Left cardiac atrium (tissue), 4 donors: ENCODE measurements at places on chromosomes 2 and 18.

- peak; percentile 41 for DNase-seq
These were observed 16.6 kb downstream of the FHOD3 start for GRCh38 chr18:36314098-36314497.

GRCh38 chr2:160271171-160272086 lies 71.4 kb upstream of the ITGB6 start:
- peak; percentile 49 for DNase-seq

DNA sequence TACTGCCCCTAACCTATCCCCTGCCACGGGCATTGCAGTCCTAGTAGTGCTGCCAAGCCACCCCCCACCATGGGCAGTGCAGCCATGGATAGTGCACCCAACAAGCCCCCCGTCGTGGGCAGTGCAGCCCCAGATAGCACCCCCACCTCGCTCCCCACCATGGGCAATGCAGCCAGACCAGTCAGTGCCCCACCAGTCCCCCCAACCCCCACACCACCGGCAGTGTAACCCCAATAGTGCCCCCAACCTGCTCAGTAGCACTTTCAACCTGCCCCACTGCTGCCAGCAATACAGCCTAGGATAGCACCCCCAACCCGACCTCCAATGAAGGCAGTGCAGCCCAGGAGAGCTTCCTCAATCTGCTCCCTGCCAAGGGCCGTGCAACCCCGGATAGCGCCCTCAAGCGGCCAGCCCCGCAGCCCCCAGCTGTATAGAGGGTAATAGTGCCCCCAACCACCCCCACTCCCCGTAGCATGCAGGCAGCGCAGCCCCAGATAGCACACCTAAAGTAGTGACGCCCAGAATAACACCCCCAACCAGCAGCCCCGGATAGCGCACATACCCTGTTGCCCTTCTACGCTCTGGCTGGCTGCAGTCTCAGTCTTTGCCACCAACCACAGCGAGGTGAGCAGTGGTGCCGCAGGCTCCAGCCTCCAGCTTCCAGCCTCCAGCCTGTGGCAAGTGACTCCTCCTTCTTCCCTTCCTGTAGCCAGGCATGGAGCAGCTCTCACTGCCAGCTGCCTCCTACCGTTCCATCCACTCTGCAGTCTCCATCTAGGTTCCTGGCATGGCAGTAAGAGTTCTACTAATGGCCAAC lies 45.4 kb upstream of the ANKRD62 start:
- no peak for DNase-seq

- DNase-seq, result no peak
These were observed 286.2 kb upstream of the LRP1B start for GRCh38 chr2:142416996-142417395.

- DNase-seq, result no peak
These were observed 29.4 kb upstream of the SNED1 start for GRCh38 chr2:240968731-240969624.

DNA sequence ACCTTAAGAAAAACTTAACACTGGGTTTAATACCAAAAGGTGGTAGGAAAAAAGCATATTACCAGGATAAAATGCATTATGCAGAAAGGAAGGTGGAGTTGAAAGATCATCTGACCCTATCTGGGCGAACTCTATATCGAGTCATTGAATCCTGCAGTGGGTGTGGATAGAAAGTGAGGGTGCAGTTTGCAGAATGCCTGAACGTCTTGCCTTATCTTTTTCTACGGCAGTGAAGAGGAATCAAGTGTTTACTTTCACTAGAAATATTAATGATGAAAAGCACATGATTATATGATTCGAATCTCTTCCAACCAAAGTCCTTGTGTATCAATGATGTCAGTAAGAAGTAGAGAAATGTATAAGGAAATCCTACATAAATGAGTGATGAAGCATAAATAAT lies 4.3 kb upstream of the CAVIN2 start:
- no peak for DNase-seq

- DNase-seq, result no peak
These were observed 56.0 kb upstream of the DSG1 start for GRCh38 chr18:31261792-31262582.

- DNase-seq, result no peak
These were observed 227.0 kb upstream of the SMAD7 start for GRCh38 chr18:49177812-49178211.

DNA sequence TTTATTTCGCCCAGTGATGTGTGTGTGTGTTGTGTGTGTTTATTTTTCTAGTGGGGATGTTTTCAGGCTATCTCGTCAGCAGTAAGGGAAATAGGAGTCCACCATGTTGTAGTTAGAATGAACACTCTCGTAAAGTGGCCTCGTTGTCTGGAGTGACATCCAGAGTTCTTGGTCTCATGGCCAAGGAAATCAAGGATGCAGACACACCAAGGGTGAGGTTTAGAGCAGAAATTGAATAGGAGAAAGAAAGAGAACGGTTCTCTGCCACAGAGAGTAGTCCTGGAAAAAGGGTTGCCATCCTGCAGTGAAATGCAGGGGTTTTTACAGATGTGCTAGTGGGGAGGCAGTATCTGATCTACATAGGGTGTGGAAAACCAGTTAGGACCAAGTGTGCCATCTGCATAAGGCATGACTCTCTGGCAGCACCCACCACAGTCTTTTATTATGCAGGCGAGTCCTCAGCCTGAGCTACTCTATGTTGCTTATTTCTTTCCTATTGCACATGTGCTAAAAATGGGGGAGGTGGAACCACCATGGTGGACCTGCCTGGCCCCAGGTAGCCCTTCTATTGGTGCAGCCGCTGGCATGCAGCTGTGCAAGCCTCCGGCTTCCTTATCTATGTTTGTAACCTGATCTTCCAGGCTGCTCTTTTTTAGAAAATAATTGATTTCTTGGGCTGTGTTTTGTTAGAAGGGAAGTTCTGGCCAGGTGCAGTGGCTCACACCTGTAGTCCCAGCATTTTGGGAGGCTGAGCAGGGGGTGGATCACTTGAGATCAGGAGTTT lies 23.2 kb downstream of the RALB start:
- no peak for DNase-seq

DNA sequence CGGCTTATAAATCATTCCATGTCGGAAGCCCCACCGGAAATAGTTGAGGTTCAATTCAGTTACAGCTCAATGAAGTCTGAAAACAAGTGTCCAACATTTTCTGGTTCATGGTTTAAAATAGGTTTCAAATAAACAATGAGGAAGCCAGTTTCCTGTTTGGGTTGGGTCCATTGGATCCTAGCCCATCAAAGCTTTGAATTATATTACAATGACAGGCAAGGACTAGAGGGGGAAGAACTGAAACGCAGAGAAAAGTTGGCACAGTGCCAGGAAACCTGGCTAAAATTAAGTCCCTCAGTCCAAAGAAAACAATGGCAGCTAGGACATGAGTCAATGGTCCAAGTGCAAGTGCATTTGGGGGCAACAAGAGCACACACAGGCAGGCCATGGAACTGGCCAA lies 32.0 kb downstream of the SLC14A1 start:
- peak; percentile 80 for DNase-seq

- no peak for DNase-seq
These were observed 38.3 kb downstream of the ST3GAL5 start for GRCh38 chr2:85850451-85850850.

GRCh38 chr2:144524118-144525009 lies 4.4 kb upstream of the ZEB2 start:
- peak; percentile 74 for DNase-seq

DNA sequence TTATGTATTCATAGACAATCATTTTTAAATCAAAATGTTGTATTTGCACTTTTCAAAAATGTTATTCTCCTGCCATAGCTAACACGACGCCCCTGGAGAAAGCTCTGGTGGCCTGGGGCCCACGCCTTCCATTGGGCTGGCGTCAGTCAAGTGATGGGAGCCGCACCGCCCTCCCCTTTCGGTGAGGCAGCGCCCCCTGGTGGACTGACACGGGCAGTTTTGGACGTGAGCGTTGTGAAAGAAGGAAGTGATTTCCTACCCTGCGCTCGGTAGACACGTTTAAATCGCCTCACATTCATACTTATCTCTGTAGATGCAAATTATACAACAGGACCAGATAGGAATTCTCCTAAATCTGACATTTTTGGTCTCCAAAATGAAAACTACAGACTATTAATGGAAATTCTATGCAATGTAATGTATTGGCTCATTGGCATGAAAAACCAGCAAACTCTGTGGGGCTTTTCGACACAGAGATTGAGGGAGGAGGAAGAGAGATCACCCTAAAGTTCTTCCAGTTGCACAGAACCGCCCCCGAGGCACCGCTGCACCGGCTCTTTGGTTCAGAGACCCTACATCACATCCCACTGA lies 326.2 kb upstream of the SOX11 start:
- DNase-seq, result peak; percentile 59

DNA sequence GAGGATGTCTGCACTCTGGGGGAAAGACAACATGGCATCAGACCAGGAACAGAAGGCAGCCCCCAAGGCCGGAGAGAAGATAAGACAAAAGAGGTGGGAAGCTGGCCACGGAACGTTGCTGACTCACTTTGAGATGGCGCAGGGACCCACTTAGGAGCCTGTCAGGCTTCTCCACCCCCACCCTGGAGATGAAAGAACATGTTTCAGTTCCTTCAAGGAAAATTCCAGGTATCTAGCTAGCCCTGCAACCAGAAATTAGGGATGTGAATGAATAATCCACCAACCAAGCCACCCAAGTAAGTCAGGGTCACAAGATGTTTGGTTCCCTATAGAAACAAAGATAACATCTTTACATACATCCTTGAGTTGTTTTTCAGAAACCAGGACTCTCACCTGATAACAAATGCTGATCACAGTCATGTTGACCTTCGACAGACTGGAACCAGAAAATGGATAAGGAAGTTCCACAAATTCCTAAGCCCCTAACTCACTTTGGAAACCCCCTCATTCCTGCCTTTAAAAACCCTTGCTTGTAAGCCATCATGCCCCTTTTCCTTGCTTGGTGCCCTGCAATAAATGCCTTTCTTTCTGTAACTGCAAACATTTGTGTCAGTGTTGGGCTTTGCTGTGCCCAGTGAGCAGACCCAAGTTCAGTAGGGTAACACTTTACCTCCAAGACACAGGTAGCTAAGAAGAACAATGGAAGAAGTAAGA lies 31.9 kb downstream of the PSTPIP2 start:
- no peak for DNase-seq

GRCh38 chr18:76932026-76932819 lies 109.9 kb downstream of the ZNF236 start:
- DNase-seq, result peak; percentile 81

DNA sequence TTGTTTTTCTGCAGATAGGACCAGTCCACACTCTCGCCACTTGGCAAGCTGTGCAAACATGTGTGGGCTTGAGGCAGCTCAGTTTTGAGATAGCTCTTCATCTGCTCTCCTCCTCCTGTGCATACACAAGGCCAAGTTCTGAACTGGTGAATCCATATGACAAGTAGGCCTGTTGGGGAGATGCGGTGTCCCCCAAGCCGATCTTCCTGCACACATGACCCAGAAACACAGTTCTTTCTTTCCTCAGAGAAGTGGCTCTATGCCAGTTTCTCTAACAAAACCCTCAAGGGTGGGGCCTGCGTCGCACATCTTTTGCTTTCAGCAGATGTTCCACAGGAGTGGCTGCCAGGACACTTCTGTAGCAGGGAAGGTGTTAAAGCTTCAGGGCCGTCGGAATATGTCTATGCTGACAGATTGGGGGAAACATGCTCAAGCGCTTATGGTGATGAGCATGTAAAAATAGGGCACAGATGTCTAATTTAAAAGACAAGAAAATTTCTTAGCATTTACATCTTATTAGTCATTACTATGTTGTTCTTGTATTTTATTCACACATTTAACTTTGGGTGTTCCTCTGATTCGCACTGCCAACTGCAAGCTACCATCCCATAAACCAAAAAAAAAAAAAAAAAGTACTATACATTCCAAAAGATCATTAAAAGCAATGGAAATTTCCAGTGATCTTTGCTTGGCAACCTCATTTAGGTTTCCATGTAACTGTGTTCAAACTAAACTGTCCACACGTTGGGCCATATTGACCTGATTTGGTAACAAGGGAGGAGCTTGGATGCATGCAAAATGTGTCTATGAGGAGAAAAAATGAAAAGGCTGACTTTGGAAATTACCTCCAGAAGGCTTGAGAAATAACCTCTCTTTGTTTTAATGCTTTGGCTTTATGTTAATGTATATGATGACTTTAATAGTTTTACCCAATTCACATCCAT lies 1055.5 kb upstream of the KLHL29 start:
- DNase-seq, result no peak

GRCh38 chr2:145085612-145086011 lies 565.7 kb upstream of the ZEB2 start:
- DNase-seq, result no peak

DNA sequence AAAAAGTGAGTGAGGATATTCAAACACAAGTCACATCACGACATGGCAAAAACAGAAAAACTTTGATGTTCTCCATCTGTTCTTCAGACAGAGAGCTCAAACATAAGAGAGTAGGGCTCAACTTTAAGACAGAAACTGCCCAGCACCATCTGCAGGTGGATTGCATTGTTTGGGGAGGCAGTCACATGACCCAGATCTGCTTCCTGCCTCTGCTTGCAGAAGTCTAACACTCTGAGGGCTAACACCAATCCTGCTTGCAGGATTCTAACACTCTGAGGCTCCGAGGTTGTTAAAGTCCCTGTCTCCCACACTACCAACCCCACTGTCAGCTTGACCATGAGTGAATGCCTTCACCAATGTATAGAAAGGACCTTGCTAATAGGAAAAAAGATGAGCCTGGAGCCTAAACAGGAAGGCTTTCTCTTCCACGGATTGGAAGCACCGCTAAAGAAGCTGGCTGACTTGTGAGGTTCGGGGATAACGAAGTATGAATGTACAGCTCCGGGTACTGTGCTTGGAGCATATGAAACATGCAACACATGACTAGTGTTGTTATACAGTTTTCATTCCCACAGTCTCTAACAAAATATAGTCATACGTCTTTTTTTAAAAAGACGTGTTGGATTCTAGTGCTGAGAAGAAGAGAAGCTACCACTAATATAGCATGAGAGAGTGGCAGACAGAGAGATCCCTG lies 176.6 kb upstream of the CREB1 start:
- no peak for DNase-seq

- DNase-seq, result no peak
These were observed 4.8 kb upstream of the SLC66A2 start for GRCh38 chr18:79956276-79956675.

GRCh38 chr18:38539856-38540255 lies 974.3 kb upstream of the CELF4 start:
- DNase-seq, result no peak

GRCh38 chr2:23620841-23621341 lies 235.9 kb downstream of the KLHL29 start:
- no peak for DNase-seq

DNA sequence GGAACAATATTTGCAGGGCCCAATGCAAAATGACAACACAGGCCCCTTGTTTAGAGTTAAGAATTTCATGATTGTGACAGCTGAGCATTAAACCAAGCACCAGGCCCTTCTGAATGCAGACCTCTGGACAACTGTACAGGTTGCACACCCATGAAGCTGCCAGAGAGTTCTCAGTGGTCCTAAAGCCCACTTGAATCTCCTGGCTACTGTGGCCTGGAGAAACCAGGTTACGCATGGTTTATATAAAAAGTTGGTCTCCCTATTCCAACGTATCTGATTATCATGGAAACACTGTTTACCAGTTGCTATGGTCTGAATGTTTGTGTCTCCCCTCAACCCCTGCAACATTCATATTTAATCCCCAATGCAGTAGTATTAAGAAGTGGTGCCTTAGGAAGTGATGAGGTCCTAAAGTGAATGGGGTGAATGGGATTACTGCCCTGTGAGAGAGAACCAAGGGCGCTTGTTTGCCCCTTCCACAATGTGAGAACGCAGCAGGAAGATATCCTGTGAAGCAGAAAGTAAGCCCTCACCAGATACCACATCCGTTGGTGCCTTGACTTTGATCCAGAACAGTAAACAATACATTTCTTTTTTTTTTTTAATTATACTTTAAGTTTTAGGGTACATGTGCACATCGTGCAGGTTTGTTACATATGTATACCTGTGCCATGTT lies 48.0 kb upstream of the ANXA4 start:
- DNase-seq, result no peak
